Stimulated activated CD4-positive, alpha-beta T cell treated with anti-CD3 and anti-CD28 coated beads, Interleukin-2, amount 100 ng/mL, for 4 hours (primary cell): ENCODE measurements at places on chromosomes 2 and 18.

DNA sequence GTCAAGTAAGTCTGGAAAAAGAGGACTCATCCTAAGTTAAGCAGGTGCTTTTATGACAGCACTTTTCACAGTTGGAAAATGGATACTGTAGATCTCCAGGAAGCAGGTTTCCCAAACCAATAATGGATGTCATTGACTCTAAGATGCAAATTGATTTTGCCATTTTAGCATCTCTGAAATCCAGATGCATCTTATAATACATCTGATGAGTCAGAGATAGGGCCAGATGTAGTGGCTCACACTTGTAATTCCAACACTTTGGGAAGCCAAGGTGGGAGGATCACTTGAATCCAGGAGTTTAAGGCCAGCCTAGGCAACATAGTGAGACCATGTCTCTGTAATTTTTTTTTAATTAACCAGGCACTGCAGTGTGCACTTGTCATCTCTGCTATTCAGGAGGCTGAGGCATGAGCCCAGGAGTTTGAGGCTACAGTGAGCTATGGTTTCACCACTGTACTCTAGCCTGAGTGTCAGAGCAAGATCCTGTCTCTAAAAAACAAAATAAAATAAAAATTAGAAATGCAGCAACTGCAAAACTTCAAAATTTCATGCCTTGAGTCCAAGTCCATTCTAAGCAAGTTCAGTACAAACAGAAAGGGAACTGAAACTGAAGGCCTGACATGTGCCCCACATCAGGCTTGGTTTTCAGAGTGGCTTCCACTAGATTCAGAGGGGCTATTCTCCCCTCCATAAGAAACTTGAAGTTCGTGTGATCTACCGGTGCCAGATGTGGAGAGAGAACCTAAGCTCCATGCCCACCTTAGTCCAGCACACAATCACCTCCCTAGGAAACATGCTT lies 267.8 kb upstream of the NCKAP5 start:
- no peak for DNase-seq

DNA sequence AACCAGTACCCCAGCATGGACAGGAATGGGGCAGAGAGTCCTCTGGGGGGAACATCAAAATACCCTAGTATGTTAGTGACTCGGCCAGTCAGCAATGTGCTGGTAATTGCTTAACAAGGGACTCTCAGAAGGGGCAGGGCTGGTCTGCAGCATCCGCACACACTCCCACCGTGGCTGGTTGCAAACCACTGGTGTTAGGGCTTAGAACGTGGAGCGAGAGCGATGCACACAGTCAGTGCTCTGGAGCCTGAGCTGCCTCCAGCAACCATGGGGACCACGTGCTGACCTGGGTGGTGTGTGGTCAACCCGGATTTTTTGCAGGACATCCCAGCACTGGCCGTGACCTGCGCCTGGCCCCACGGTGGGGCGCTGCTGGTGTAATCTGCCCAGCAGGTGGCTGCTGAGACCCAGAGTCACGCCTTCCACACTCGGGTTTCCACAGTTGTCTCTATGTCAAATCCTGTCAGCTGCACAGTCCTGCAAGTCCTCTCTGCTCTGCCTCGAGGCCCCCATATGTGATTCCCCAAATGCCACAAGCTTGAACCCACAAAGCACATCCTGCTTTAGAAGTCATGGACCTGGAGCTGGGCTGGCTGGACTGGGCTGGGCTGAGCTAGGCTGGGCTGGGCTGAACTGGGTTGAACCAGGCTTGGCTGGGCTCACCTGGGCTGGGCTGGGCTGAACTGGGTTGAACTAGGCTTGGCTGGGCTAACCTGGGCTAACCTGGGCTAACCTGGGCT lies 50.6 kb upstream of the GPC1 start:
- no peak for DNase-seq

DNA sequence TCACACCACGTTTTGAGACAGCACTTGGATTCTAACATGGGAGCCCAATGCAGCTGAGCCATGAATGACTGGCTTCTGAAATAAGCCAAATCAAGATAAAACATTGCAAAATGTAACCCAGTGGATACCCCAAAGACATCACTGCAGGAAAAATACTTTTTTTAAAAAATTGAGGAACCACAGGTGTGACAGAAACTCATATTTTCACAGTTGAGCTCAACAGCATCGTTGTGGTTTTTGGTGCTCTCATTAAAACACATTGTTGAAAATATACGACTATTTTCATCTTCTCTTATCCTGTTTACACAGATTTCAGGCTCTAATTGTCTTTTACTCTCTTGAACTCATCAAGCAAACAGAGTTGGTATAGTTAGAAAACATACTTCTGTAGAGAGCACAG lies 429.3 kb upstream of the VRK2 start:
- no peak for DNase-seq

DNA sequence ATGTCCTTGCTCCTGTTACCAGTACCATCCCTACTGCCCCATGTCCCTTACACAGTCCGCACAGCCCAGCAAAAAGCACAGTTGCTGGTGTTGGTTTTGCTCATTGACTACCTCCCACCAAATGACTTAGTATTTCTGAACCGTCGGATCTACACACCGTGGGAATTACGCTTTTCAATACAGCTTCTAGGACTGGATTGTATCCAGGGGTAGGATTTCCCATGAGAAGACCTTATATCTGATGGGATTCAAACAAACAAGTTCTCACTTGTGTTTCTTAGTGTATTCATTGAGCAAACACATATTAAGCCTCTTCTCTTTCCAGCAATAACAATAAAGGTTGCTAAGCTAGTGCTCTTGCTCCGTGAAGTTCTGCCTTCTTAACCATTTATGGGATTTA lies 25.8 kb downstream of the TRAPPC12 start:
- no peak for DNase-seq

- DNase-seq, result no peak
These were observed 545.9 kb upstream of the GCFC2 start for GRCh38 chr2:76256458-76257088.

DNA sequence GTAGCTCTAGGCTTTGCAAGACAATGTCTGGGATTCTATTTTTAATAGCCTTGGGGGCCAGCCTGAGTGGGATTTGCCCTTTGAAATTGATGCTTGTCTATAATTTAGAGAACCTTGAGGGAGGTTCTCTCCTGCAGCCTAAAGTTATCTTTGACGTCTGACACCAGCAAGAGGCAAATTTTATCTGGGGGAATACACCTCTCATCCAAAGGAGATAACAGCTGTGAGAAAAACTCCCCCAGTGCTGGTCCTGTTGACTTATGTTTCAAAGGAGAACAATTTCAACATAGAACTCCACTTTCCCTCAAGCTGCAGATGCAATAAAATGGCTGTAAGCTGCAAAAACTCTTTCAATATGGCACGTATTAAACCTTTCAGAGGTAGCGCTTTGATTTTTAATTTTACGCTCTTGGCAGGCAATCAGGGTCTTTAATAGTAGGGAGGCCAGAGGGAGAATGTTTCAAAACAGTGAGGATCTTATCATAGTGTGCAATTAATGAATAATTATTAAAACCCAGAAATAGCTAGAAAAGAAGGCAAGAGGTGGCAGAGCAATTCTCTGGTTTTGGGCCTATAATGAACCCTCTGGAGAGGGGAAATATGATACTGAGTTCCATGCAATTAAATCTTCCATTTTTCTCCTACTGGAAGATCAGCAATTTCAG lies 62.4 kb downstream of the LYPD1 start:
- no peak for DNase-seq

DNA sequence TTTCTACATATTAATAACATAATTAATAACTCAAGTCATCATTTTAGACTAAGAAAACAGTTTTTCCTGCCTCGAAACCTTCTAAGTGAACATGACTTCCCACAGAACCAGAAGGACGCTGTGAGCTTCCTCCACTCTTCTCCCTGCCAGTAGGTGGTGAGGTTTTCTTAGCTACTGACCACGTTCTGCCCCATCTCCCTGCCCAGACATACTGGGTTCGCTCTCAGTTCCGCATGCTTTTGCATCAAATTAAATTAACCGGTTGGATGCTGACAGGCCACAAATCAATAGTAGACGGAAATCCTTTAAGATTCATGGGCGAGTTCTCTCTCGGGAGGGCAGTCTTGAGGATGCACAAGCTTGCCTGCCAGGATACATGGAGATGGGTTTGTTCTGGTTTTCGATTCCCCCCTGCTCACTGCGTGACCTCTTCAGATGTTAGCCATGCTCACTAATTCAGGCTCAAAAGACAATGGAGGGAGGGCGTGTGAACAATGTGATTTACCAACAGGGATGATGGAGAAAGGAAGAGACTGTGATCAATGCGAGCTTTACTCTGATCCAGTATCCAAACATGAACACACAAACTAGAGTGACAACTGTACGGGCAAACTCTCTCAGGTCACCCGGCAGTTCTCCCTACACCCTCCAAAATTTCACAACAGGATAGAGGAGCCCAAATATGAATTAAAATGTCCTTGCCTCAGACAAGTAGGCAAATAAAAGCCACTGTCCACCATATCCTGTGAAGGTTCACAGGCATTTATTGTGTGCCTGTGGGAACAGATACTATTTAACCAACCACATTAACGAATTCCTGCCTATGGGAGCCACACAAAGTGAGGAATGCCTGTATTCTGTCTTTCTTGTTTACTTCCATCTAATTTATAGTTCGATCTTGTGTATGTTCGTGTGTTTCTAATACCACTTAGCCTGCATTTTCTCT lies 375.7 kb downstream of the EIPR1 start:
- DNase-seq, result no peak

DNA sequence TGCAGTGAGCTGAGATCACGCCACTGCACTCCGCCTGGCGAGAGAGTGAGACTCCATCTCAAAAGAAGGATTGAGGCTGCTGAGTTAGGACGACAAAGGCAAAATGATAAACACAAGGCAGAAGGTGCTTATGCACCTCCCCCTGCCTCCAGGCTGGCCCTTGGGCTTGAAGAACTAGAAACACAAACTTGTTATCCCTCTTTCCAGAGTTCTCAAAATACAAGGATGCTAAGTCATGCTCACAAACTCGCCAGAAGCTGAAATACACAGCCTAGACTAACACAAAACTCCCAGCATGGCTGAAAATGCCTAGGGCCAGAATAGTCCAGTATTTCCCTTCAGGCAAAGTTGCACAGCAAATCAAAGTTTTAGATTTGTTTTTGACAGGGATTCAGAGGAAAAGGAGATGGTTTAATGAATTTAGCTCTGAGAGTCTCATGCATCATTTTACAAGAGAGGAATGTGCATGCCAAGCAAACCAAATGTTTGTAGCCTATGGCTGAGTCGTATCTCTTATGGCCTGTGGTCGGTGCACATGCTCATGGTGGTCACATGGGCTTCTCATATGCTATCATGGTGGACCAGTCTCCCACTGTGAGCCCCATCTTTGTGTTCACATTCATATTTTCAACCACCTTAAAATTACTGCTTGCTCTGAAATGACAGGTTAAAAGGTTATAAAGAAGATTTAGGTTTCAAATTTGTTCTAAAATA lies 16.2 kb upstream of the MREG start:
- DNase-seq, result no peak
